ENCODE measurements at places on chromosomes 12 and 14.
A peak's percentile ranks its signal among the peaks of the same experiment; 100 is the strongest.

DNA sequence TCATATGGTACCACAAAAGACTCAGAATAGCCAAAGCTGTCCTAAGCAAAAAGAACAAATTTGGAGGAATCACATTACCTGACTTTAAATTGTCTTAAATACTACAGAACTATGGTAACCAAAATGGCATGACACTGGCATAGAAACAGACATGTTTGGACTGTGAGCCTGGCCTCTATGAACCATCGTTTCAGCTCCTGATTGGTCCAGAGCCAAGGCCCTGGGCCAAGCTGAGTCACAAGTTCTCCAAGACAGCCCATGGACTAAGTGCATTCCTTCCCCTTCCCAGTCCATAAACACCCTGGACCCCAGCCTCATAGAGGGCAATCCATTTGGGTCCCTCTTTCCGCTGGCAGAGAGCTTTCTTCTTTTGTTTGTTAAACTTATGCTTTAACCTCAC is 12.1 kb upstream of the PRR4 start:
- DNase-seq: no peak

- DNase-seq: no peak
Measured at GRCh38 chr14:104215706-104216334, 77.4 kb downstream of the KIF26A start.

GRCh38 chr14:45650754-45651153 is 397.8 kb upstream of the MIS18BP1 start:
- DNase-seq: no peak

DNA sequence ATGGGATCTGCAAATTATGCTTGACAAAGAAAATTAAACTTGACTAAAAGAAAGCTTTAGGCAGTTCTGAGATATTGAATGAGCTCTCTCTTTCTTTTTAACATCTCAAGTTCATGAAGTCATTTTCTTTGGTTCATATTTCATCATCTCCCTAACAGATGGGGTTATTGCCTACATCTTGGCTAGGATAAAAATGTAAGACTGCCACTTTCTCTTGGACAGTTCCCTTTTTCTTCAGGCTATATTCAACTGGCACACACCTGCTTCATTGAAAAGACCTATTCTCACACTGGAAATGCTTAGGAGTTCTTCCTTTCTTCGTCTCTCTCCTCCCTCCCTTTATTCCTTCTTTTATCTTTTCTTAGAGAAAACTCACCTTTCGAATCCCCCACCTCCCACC is 355.9 kb upstream of the SEL1L start:
- no peak for DNase-seq

- peak; percentile 92 for DNase-seq
Measured at GRCh38 chr14:31937730-31938346, 139.3 kb upstream of the ARHGAP5 start.

All from mesendoderm (in vitro differentiated cells).